ENCODE measurements at places on chromosomes 6 and 20.

DNA sequence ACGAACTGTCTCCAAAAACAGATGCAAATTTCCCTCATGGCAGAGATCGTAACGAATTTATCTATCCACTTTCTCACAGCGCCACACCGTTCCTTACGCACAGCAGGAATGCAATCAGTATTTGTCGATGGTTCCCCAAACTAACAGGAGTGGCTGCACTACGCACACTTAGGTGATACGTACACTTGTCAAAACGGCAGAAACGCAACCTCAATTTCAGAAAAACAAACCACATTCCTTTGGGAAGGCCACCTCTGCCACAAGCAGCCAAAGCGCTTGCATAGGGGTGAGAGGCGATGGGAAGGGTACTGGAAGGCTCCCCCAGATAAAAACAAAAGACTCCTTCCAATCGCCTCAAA is 638 bp downstream of the MDN1 start:
- DNase-seq, result no peak

DNA sequence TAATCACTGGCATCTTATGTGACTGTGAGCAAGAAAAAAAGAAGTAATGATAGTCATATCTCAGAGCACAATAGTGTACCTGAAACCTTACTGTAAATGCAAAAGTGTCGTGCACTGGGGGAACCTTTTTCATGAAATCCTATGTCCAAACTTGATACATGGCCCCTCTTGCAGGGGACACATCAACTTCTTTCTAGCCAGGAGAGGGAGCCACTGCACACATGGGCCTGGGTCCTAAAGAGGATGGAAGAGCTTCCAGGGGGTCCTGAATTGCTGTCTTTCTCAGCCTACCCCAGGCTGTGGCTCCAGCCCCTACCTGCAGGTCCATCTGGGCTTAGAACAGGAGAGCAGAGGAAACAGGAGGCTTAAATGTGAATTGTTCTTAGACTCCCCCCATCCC is 165.7 kb downstream of the SOD2 start:
- no peak for DNase-seq

DNA sequence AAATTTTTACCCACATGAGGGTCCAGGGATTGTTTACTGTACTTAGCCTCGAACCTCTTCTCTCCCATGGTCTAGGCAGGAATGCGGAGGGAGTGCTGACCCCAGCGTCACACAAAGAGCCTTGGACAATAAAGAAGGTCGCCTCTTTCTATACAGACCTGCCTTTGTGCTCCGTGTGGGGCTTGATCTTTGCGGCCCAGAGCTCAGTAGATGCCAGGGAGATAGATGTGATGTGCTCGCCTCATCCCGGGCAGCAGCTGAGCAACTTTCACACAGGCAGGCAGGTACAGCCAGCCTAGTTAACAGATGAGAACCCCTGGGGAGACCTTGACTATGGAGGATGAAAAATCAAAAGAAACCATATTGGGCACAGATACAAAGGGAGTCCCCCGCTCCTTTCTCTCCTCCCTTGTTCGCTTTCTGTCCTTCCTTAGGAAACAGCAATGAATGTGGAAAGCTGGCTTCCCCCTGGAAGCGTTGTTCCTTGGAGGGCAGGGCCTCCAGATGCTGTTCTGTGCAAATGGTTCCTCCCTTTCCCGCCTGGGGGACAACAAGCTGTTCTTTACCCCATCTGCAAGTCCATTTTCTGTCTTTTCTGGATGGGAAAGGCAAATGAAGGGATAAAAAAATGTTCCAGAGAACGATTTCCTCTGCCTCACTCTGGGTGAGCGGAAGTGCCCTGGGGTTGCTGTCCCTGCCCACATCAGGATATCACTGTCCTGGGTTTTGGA is 128.3 kb downstream of the OLIG3 start:
- DNase-seq, result no peak

DNA sequence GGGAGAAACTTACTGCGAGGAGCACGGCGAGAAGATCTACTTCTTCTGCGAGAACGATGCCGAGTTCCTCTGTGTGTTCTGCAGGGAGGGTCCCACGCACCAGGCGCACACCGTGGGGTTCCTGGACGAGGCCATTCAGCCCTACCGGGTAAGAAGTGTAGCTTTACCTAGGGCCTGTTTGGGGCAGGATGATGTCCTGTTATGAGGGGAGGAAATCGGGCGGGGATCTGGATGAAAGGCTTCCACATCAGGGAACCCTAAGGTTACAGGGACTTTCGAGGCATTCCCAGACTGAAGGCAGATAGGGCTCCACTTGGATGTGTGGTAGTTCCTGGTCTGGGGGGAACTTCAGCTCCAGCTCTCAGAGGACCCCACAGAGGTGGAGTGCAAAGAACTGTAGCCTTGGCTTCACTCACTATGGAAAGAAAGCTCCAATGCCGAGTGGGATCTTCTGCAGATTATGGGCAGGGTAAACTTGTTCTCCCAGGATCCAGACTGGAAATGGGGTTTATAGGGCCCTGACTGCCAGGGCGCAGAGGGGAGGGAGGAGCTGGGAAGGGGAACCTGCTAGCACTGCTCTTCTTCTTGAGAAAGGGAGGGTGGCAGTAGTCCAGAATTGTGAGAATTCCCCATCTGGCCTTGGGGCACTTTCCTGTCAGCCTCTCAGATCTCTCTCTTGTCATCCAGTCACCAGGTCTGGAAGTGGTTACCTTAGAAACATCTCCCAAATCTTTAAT is 740 bp downstream of the TRIM15 start:
- no peak for DNase-seq

DNA sequence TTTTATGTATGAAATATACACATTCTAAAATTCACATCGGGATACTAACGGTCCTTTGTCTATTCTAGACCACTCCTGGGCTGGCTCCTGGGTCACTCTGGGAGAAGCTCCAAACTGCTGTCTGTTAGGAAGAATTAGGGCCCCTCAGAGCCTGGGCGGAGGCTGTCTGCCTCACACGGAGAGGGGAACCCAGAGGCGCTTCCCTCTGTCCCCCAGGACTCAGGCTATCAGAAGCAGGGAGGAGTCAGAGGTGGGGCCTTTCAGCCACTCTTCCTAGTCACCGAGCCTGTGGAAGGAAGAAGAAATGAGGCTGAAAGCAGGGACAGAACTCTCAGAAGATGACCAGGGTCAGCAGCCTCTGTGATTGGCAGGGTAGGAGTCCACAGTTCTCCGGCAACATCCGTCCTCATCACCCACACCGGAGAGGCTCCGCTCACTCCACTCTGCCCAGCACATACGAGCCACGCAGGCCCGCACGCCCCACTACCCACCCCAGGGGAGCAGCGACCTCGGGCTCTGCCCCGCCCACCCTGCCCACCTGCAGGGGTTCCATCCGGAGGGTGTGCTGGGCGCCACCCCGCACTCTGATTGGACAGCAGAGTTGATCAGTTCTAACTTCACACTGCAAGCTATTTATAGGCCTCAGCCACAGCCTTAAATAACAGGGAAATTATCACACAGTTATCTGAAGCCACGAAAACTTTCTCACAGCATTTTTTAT is 182.1 kb upstream of the AFDN start:
- DNase-seq, result no peak

DNA sequence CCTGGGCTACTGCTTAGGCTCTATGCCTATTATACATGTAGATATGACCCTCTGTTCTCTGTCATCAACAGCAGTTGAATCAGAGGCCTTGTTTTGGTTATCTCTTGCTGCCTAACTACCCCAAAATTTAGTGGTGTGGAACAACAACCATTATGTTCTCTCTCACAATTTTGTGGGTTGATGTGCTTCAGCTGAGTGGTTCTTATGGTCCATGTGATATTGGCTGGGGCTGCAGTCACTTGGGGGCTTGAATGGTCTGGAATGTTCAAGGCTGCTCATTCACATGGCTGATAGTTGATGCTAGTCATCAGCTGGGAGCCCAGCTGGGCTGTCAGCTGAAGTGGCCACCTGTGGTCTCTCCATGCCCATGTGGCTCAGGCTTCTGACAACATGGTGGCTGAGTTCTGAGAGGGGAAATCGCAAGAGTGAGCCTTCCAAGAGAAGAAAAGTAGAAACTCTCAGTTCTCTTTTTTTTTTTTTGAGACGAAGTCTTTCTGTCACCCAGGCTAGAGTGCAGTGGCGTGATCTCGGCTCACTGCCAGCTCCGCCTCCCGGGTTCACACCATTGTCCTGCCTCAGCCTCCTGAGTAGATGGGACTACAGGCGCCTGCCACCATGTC is 47.8 kb downstream of the SHLD1 start:
- DNase-seq, result no peak

DNA sequence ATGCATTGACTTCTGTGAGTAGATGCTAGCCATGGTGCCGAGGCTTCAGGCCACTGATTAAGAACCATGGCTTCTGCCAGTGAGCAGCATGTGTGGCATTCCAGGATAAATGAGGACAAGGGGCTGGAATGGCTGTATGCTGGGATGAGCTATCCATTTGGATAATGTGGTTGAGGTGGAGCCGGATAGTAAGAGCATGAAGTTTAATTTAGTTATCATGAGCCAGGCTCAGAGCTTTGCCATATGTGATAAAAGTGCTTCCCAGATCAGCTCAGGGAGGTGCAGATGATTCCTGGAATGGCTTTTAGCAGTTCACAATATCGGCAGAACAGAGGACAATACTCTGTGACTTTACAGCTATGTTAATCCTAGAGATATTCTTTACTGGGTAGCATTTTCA is 34.6 kb upstream of the RNF8 start:
- DNase-seq, result no peak

DNA sequence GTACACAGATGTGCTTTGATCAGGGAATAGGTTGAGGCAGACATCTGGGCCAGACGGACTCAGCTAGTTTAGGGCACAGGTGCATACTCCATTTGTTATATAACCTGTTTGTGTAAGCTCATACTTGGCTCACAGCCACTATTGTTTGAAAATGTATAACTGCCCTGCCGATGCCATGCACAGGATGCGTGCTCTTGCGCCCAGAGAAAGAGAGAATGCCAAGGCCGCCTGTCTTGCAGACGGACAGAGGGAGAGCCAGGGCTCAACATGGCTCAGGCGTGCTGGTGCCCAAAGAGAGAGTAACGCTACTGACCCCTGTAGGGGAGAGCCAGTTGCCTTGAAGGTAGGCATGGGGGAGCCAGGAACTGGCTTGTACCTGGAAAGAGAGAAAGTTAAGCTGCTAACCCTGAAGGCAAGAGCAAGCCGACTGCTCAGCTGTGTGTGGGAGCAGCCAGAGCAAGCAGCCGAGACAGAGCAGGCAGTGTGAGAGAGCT is 57.7 kb downstream of the FAM229B start:
- DNase-seq, result no peak

DNA sequence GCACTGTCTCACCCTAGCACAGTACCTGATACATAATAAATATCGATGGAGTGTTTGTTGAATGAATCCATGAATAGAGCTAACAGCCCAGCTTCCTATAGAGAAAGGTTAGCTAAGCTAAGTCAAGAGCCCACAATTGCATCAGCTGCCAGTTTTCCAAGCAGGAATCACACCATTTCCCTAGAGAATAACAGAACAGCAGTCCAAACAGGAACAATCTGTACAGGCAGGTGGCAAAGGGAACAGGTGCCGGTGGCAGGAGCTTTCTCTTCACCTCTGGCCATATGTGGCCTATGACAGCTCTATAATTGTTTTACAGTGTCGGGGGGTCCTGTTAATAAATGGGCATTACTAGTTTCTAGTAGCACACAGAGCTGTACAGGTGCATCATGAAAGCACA is 38.8 kb downstream of the ISM1 start:
- no peak for DNase-seq

GRCh38 chr6:105484238-105485161 is 81.6 kb upstream of the PREP start:
- DNase-seq, result peak; percentile 27

- no peak for DNase-seq
Measured at GRCh38 chr6:113893866-113894265, 36.7 kb downstream of the MARCKS start.

DNA sequence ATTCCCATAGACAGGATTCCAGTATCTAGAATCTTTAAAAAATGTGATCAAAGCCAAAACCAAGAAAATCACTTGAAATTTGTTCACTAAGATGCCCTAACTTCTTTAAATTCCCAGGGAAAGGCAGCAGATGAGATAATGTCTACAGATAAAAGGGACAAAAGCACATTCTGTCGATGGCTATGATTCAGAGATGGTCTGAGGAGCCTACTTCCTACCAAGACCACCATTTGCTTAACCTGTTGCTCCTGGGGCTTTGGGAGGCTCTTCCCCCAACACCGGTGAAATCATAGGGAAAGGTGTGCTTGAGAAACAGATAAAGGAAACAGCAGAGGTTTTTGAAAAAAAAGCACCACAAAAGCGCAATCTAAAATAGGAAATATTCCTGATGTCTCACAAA is 118.3 kb upstream of the MAP7 start:
- DNase-seq, result no peak

All from K562 (cell line).